Heart right ventricle (tissue), 16 donors: ENCODE measurements at places on chromosomes 6 and 20. TPM values are rescaled to one million over a fixed set of nuclear protein-coding genes. Genes with fewer than 3 reads are reported as not detected.

Gene MAS1
- not detected for total RNA-seq

Gene SLC17A2
- total RNA-seq, result not detected

Gene LY6G6C
- total RNA-seq, result not detected

Gene MROH8
- total RNA-seq, result 5.6 TPM

Gene TREML2
- total RNA-seq, result not detected

Gene BPIFB3
- not detected for total RNA-seq

Gene PBX2
- 42.8 TPM for total RNA-seq

Gene ANKRD66
- not detected for total RNA-seq

Gene BFSP1
- total RNA-seq, result 1.4 TPM

Gene ZNF391
- total RNA-seq, result 0.79 TPM

Gene BMP7
- total RNA-seq, result 1.8 TPM

Gene PTGIS
- 32.6 TPM for total RNA-seq

Gene CNR1
- total RNA-seq, result 0.61 TPM

Gene ECT2L
- 3.3 TPM for total RNA-seq

Gene AVP
- not detected for total RNA-seq

Gene NPEPL1
- 29.7 TPM for total RNA-seq

Gene TRIM15
- total RNA-seq, result not detected

Gene POU5F1
- total RNA-seq, result not detected

Gene CD24
- 0.30 TPM for total RNA-seq

Gene TGM3
- not detected for total RNA-seq

Gene TEAD3
- 35.0 TPM for total RNA-seq

Gene IL20RA
- total RNA-seq, result 1.4 TPM

Gene CAP2
- total RNA-seq, result 150 TPM

Gene CST5
- total RNA-seq, result not detected

Gene SPINT4
- total RNA-seq, result not detected

Gene BMP6
- total RNA-seq, result 1.3 TPM

Gene TRIM10
- total RNA-seq, result not detected

Gene RAB23
- total RNA-seq, result 9.3 TPM

Gene KHDC1L
- total RNA-seq, result not detected

Gene NKX2-2
- total RNA-seq, result not detected

Gene CCM2L
- 6.4 TPM for total RNA-seq

Gene APOM
- 2.1 TPM for total RNA-seq

Gene COMMD7
- total RNA-seq, result 43.8 TPM

Gene FAM209B
- not detected for total RNA-seq

Gene CGA
- not detected for total RNA-seq

Gene TMEM151B
- total RNA-seq, result 0.79 TPM

Gene COL9A1
- total RNA-seq, result 0.85 TPM

Gene YIPF3
- 64.6 TPM for total RNA-seq

Gene GRIK2
- total RNA-seq, result 1.9 TPM

Gene SEMG1
- not detected for total RNA-seq

Gene WDR27
- total RNA-seq, result 5.2 TPM

Gene PHACTR1
- total RNA-seq, result 137 TPM

Gene SLC12A5
- total RNA-seq, result 1.3 TPM

Gene PAX1
- total RNA-seq, result not detected

Gene RAET1L
- total RNA-seq, result not detected
